Putamen (tissue), 1 donor: ENCODE measurements at places on chromosomes 5 and 9.

GRCh38 chr9:72899734-72900477, 52.9 kb downstream of the ALDH1A1 start:
- DNase-seq = no peak

GRCh38 chr5:169354921-169355320, 54.0 kb upstream of the SLIT3 start:
- DNase-seq = no peak

DNA sequence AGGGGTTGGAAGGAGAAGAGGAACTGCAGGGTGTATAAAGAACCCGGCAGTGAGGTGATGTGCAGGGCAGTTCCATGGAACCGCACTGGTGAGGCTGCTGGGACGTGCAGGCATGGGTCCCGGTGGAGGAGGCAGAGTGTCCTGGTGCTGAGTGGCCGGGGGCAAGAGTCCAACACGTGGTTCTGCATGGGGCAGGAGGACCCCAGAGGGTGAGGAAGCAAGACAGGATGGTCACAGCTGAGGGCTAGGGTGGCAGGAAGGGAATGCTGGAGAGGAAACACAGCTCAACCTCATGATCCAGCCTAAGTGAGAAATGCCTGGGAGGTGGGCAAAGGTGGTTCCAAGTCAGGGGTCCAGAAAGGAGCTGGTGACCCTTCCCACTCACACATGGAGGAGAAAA, 87.2 kb downstream of the S1PR3 start:
- no peak for DNase-seq

DNA sequence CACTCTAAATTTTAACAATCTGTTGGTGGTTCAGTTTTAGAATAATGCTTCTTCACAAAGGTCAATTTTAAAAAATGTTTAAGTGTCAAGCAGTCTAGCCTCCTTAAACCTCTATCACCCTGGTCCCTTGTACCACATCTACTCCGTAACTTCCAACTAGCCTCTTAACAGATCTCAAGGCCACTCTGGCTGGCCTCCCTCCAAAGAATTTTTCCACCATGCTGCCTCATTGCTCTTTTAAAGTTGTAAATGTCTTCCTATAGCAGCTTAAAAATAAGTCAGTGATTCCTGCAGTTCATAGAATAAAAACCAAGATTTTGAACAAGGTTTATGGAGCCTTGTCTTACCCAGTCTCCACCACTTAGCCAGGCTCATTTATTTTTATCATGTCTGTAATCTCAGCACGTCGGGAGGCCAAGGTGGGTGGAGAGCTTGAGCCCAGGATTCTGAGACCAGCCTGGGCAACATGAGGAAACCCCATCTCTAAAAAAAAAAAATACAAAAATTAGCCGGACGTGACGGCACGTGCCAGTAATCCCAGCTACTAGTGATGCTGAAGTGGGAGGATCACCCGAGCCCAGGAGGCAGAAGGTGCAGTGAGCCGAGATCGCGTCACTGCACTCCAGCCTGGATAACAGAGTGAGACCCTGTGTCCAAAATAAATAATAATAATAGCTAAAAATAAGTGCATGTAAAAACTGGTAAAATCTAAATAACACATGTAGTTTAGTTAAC, 924.9 kb upstream of the DMAC1 start:
- no peak for DNase-seq

GRCh38 chr5:177130211-177131018, 3.2 kb upstream of the NSD1 start:
- DNase-seq = no peak

DNA sequence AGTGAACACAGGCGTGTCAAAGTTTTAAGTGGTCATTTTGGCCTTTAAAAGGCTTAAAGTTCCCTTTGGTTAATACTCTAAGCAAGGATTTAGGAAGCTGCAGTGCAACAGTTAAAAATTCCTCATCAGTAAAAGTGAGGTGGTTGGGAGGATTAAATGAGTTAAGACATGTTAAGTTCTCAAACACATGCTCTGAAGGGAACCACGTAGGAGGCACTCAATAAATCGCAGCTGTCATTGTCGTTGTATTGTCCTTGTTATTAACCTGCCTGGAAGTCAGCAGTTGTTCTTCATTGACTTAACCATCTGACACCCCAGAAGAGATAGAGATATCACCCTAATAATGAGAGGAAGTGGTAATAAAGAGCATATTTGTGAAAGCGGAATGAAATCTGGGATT, 247.5 kb downstream of the MARCHF11 start:
- peak; percentile 12 for DNase-seq

DNA sequence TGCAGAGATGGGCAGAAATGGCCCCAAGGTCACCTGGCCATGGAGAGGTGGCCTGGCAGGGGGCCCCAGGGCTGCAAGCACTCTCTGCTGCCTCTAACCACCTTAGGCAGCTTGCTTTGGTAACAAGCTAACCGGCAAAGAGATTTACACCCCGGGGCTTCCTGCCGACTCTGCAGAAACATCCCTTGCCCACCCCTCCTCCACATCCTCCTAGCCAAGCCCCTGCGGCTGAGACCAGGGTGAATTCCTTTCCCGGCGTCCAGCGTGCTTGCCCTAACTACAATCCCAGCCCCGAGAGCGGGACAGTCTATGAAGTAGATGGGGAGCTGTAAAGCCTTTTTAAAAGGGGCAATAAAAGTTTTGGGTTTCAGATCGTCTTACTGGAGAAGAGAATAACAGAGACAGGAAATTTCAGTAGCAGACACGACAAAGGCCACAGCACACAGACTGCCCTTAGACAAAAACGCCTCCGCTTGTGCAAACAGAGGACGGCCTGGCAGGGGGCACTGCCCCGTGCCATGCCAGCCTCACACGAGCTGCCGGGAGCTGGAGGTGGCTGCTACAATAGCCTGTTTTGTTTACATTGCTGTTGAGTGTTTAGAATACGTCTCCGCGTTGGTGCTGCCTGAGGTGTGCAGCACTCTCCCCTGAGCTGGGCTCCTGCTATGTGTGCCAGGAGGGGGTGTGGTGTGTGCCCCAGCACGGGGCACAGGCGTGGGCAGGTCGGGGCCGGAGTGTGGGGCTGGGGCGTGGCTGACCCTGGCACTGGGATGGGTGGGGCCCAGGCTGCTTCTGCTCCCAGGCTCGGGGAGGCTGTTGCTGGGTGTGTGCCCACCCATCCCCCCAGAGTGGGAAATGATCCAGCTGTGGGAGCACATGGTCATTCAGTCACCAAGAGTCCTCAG, 15.3 kb downstream of the MYMK start:
- DNase-seq = peak; percentile 59

DNA sequence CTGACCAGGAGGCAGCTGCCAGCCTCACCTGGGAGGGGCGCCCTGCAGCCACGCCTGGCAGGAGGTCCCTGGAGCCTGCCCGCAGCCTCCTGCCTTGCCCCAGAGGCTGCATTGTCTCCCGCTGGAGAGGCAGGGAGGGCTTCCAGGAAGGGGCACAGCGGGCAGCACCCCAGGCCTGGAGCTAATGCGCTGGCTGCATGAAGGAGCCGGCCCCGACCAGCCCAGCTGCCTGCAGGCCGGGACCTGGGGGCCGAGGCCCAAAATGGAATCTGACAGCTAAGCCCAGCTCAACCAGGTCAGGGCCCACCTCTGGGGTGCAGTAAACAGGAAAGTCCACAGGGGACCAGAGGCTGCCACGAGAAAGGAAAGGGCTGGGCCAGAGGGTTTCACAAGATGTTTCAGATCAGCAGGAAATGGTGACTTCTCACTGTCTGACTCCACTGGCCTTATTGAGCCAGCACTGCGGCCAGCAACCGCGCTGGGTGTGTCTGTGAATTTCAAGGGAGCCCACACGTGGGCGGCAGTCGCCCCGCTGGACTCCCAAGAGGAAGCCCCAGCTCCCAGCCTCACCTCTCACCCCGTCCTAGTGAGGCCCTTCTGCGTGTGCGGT, 18.6 kb upstream of the NOTCH1 start:
- peak; percentile 35 for DNase-seq

DNA sequence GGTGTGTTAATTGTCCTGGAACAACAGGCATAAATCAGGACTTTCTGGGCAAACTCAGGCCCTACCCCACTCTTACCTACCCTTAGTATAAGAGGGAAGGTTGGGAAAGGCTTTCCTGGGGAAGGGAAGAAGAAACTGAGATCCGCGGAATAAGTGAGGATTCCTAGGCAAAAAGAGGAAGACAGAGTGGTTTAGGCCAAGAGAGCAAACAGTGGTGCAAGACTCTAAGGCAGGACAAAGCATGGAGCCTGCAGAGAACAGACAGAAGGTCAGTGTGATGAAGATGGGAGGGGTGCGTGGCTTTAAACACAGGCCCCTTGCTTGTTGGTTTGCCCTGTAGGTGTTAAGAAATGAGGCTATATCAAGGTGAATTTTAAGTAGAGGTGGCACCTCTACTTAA, 69.4 kb downstream of the TMC1 start:
- no peak for DNase-seq

- no peak for DNase-seq
Measured at GRCh38 chr9:116103976-116104820, 49.4 kb upstream of the PAPPA start.

DNA sequence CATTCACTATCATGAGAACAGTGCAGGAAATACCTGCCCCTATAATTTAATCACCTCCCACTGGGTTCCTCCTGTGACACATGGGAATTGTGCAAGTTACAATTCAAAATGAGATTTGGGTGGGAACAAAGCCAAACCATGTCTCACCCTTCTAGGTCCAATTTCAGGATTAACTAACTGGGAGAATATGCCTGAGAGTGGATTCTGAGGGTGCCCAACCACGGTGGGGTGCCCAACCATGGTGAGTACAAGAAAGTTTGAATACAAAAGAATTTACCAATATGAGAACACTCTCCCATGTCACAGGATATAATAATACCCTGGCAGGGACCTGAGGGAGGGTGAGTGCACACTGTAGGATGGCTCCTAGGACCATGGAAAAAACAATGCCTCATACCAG, 17.2 kb upstream of the GDA start:
- no peak for DNase-seq

DNA sequence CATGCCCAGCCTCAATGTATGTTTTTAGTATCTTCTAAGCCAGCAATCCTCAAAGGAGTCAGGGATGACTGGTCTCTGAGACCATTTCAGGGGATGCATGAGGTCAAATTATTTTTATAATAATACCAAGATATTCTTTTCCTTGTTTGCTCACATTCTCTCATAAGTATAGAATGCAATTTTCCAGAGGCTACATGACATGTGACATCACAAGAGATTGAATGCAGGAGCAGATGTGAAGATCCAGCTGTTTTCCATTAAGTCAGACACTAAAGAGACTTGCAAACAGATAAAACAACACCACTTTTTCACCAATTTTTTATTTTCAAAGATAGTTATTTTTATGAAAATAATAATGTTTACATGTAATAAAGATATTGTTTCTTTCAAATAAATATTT, 22.0 kb upstream of the FREM1 start:
- no peak for DNase-seq

DNA sequence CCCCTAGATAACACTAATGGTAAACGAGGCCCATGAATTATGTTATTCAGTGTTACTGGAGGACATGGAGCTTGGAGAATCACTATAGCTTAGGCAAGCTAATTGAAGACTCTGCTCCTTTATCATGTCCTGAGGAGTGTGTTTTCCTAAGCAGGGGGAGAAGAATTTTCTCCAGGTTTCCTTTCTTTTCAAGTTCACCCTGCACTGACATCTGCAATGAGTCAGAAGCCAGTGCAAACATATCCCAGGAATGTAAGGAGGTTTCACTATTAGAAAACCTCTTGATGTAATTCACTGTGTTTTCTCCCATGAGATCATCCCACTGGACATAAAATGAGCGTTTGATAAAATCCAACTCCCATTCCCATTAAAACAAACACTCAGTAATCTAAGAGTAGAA, 75.6 kb downstream of the DMRT2 start:
- DNase-seq = no peak

GRCh38 chr5:126373375-126374108, 49.7 kb upstream of the GRAMD2B start:
- DNase-seq = no peak

- DNase-seq = no peak
Measured at GRCh38 chr5:180803181-180804128, 849 bp upstream of the MGAT1 start.

DNA sequence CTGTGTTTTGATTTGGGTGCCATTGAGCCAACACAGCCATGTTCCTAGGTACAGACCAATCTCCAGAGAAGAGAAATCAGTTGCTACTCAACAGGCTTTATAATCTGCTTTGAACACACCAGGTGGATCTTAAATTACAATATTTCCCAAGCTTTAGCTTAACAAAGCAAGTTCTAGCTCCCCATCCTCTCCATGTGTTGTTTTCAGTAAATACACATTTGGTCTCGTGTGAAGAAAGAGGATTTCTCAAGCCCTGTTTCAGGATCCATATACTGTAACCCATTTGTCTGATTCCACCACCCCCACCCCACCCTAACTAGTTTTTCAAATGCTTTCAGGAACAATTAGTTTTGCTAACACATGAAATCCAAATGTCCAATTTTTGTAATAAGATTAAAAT, 109.6 kb upstream of the NIPBL start:
- no peak for DNase-seq

DNA sequence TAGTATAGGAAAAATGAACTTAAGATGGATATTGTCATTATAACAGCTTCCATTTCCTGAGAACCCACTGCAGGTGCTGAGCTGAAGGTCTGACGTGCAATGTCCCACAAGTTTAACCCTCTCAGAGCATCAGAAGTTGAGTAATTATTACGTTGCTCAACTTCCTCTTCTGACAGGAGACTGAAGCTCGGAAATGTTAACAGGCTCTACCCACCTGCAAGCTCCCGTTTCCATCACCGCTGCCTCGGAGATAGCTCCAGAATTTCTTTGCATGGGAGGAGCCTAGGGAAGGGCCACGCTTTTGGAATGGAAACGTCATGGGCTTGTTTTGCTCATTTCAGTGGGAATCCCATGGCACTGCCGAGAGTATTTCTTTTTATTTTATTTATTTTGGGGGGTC, 1.0 kb upstream of the NTMT1 start:
- DNase-seq = no peak

DNA sequence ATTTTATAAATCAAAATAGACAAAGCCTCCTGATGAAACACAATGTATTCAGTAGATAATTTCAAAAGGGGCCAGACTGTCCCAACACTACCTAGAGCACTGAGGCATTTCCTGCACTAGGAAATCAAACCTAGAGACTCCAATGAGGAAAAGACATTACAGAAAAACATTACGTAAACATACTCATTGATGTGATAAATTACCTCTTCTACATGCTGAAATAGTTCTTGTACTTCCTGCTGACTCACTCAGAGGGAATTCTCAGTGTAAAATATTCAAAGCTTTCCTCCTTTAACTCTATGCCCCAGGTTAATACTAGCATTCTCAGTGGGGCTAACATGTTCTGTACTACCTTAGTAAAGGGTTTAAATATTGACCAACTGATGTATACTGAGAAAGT, 178.0 kb downstream of the ESM1 start:
- no peak for DNase-seq
